WTC11 (cell line): ENCODE measurements at places on chromosomes 12 and 14. TPM values are rescaled to one million over a fixed set of nuclear protein-coding genes. Genes with fewer than 3 reads are reported as not detected.

DNA sequence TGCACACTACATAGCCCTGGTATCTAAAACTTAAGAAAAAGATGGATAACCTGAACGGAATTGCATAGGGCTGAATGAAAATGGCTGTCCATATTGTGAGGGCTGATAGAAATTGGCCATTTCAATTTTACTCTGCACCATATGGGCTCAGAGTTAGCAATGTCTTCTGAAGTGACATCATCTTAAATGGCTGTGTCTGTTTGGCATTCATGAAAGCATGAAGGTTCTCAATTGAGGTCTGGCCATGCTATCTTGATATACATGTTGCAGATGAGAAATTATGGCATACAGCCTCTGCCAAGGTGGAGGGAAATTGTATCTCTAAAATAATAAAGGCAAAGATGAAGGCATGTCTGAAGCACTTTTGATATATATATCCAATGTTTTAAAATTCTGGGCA is 226.0 kb upstream of the PDE3A start:
- H3K27ac ChIP-seq: no peak overlapping the region
- H3K36me3 ChIP-seq: no peaks in the 10 kb centered on the region
- DNase-seq: no peak
- H3K27me3 ChIP-seq: no peaks in the 10 kb centered on the region
- H3K4me3 ChIP-seq: no peak overlapping the region
- no peaks in the 10 kb centered on the region for H3K4me1 ChIP-seq

GRCh38 chr14:21860172-21860571 is 186.6 kb upstream of the OR4E1 start:
- peaks cover 26% of the 10 kb centered on the region for H3K27me3 ChIP-seq
- no peaks in the 10 kb centered on the region for H3K36me3 ChIP-seq
- H3K4me3 ChIP-seq: no peak overlapping the region
- H3K27ac ChIP-seq: no peak overlapping the region

The FSCB gene
- total RNA-seq: not detected in 3 replicates

The TGM1 gene
- total RNA-seq: 2.5 to 5.2 TPM (median 4.4 TPM) in 3 replicates

DNA sequence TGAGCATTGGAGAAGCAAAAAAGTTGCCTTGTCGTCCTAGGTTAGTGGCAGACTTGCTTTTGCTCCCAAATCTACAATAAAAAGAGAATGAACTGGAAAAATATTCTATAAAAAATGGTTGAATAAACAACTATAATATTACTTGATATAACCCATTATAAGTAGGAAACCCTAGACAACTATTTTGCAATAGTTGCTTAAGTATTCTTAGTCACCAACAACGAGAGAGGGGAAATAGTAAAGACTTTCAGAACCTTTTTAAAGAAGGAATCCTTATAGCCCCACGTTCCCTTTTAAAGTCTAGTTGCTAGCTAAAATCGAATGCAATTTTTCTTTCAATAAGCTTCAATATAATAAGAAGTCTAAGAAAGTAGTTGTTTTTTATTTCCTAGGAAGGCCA is 17.5 kb downstream of the AQP6 start:
- H3K27me3 ChIP-seq: no peaks in the 10 kb centered on the region
- H3K4me3 ChIP-seq: no peak overlapping the region
- peaks cover 68% of the 10 kb centered on the region for H3K36me3 ChIP-seq

GRCh38 chr14:25464772-25465171 is 414.8 kb upstream of the STXBP6 start:
- no peak overlapping the region for H3K4me3 ChIP-seq
- no peak for DNase-seq
- no peaks in the 10 kb centered on the region; the same call in 1 of the 2 replicates for H3K27me3 ChIP-seq
- H3K36me3 ChIP-seq: no peaks in the 10 kb centered on the region
- peaks cover 29% of the 10 kb centered on the region for H3K4me1 ChIP-seq

DNA sequence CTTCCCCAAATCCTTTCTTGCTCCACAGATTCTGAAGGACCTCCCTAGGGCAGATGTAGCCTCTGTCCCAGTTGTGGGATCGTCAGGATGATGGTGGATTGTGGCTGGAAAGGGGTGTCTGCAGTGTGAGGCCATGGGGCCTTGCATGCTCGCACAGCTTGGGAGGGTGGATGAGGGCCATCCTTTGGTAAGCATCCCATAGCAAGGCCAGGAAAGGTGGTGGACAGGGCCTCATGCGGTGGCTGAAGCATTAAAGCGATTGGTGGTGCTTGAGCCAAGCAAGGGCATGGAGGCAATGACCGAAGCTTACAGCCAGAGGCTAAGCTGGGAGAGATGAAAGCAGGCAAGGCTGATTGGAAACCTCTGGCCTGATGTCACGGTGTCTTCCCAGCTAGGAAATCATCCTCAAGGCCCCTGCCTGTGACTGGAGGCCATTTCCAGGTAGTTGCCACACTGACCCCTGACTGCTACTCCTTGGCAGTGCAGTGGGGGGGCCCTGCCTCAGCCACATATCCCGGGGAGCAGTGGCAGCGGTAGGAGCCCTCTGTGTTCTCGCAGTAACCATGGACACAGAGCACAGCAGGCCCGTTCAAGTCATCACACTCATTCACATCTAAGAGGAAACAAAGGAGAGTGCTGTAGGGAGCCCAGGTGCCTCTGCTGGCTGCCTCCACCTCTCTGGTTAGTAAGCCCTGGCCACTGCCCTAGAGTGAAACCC is 7.0 kb downstream of the ISCA2 start:
- peaks cover 3% of the 10 kb centered on the region; the same call in 1 of the 2 replicates for H3K36me3 ChIP-seq
- no peak overlapping the region for H3K4me3 ChIP-seq
- H3K27me3 ChIP-seq: no peaks in the 10 kb centered on the region
- peak overlapping the region; percentile 91 for H3K27ac ChIP-seq
- peaks cover 34% of the 10 kb centered on the region for H3K4me1 ChIP-seq
- peak; percentile 58 for DNase-seq

GRCh38 chr14:102540315-102541028 is 30.9 kb upstream of the ANKRD9 start:
- H3K4me1 ChIP-seq: peaks cover 9% of the 10 kb centered on the region
- H3K4me3 ChIP-seq: no peak overlapping the region
- H3K36me3 ChIP-seq: no peaks in the 10 kb centered on the region
- no peak for DNase-seq
- H3K27ac ChIP-seq: no peak overlapping the region

The HOXC6 gene
- total RNA-seq: not detected in 3 replicates

The ANAPC5 gene
- total RNA-seq: 98.5 to 116 TPM (median 104 TPM) in 3 replicates

The CDH24 gene
- total RNA-seq: 17.9 to 18.8 TPM (median 18.8 TPM) in 3 replicates

DNA sequence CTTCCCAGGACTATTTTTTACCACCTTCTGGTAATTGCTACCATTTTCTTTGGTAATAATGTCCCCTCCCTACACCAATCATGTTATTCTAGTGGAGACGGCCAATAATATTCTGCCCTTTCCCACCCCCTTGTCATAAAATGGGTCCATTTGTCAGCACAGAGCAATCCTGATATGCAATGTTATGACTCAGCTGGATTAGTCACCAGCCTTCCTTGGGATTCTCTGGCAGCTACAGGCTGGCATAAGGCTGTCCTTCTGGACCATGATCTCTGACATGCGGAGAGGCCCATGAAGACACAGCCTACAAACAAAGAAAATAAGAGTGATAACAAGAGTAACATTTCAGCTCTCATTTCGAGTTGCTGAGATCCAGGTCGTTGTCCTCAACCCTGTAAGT is 222.0 kb upstream of the CPNE8 start:
- no peaks in the 10 kb centered on the region; the same call in 1 of the 2 replicates for H3K36me3 ChIP-seq
- no peak overlapping the region for H3K4me3 ChIP-seq
- H3K4me1 ChIP-seq: peaks cover 34% of the 10 kb centered on the region
- no peak for DNase-seq

The SSPN gene
- 1.8 to 2.5 TPM (median 1.9 TPM) in 3 replicates for total RNA-seq

GRCh38 chr12:110330544-110330943 is 49.5 kb downstream of the ATP2A2 start:
- no peaks in the 10 kb centered on the region for H3K27me3 ChIP-seq
- no peak overlapping the region for H3K4me3 ChIP-seq
- H3K4me1 ChIP-seq: peaks cover 10% of the 10 kb centered on the region
- H3K36me3 ChIP-seq: peaks cover 77% of the 10 kb centered on the region
- DNase-seq: no peak

The SRRM4 gene
- 0.78 to 0.96 TPM (median 0.96 TPM) in 3 replicates for total RNA-seq

DNA sequence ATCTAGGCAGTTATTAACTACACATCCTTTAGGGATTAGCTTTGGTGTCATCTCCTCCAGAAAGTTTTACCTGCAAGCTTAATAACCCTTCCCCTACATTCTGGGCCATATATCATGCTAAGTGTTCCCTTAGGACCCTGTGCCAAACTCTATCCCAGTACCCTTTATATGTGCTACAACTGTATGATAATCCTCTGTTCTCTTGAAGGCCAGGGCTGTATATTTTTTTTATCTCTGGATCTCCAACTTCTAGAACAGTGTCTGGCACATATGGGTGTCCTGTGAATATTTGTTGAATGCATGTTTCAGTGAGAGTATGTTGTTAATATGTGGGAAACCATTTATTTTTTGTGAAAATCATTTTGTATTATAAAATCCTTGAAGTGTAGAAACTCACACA is 106.7 kb downstream of the PPM1A start:
- H3K27me3 ChIP-seq: no peaks in the 10 kb centered on the region; the same call in 1 of the 2 replicates
- peaks cover 27% of the 10 kb centered on the region for H3K4me1 ChIP-seq
- H3K4me3 ChIP-seq: no peak overlapping the region
- H3K27ac ChIP-seq: no peak overlapping the region

The KRT75 gene
- not detected in 3 replicates for total RNA-seq

- no peak for DNase-seq
- no peak overlapping the region for H3K27ac ChIP-seq
- peaks cover 16% of the 10 kb centered on the region for H3K4me1 ChIP-seq
- no peak overlapping the region for H3K4me3 ChIP-seq
Measured at GRCh38 chr12:124759841-124760503, 103.7 kb downstream of the SCARB1 start.

DNA sequence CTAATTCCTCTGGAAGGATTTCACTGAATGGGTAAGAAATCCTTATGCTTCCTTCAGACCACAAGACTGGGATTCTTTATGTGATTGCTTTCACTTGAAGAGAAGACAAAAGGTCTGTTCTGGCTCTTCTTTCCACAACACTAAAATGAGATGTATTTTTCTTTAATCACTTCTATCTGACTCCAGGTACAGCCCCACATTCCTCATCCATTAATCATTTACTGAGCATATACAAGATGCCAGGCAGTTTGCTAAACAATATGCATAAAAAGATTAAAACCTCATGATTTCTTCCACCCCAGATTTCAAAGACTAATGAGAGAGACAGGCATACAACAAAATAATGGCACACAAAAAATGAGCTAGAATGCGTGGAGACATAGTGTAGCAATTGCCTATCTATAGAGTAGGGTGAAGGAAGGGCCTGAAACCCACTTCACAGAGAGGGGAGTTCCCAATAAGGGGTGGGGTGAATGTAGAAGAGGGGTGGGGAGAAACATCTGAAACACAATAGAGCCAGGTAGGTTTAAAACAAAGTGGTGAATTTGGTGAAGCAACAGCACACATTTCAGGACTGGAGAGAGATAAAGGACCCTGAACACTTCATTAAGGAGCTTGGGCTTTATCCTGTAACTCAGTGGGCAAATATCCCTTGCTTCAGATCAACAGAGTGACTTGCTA is 65.1 kb upstream of the PRB2 start:
- DNase-seq: no peak
- peaks cover 44% of the 10 kb centered on the region for H3K4me1 ChIP-seq
- H3K4me3 ChIP-seq: no peak overlapping the region
- 0 out of 2 replicates have a peak overlapping the region, but pooled peaks have one; percentile 15 for H3K27ac ChIP-seq
- peaks cover 25% of the 10 kb centered on the region for H3K36me3 ChIP-seq

- H3K36me3 ChIP-seq: peaks cover 3% of the 10 kb centered on the region
- no peaks in the 10 kb centered on the region for H3K27me3 ChIP-seq
- peaks cover 27% of the 10 kb centered on the region for H3K4me1 ChIP-seq
- DNase-seq: no peak
Measured at GRCh38 chr12:93786656-93787397, 109.7 kb downstream of the CRADD start.

DNA sequence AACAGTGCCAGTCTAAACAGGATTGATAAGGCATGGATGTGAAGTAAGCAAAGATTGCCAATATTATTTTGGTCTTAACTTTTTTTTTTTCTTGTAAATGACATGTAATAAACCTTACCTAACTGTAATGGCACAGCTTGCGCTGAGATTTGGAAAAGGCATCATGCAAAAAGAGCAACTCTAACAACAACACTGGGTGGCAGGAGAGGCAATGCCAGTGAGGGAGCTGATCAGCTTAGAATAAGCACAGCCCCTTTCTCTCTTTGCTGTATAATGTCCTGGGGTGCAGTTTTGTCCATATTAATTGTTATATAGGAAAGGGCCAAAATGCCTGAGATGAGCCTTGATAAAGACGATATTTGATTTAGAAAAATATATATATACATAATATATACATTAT is 1589.7 kb upstream of the FLRT2 start:
- H3K27ac ChIP-seq: no peak overlapping the region
- no peaks in the 10 kb centered on the region for H3K27me3 ChIP-seq
- H3K36me3 ChIP-seq: peaks cover 23% of the 10 kb centered on the region
- DNase-seq: no peak
- H3K4me3 ChIP-seq: no peak overlapping the region
- H3K4me1 ChIP-seq: no peaks in the 10 kb centered on the region

DNA sequence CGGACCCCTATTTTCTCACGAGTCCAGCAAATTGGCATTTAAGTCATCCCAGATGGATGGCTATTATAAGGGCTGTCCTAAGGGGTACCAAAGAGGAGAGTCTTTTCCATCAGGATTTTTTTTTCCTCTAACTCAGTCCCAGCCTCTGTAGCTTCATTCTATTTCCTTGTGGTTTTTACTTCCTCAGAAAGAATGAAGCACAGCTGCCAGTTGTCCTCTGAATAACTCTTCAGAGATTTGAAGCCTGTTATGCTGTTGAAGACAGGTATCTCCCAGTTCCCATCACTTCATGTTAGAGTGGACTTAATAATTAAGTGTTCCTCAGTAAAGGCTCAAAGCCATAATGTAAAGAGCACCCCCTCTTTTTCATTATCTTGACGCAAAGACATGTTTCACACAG is 48.5 kb upstream of the HOXC13 start:
- DNase-seq: no peak
- no peak overlapping the region for H3K4me3 ChIP-seq
- no peak overlapping the region for H3K27ac ChIP-seq
- H3K27me3 ChIP-seq: peaks cover 27% of the 10 kb centered on the region

- DNase-seq: no peak
- peaks cover 6% of the 10 kb centered on the region for H3K4me1 ChIP-seq
- H3K27me3 ChIP-seq: no peaks in the 10 kb centered on the region
- no peak overlapping the region for H3K27ac ChIP-seq
Measured at GRCh38 chr12:96033549-96034389, 1.6 kb downstream of the LTA4H start.

GRCh38 chr12:47992776-47993175 is 11.5 kb downstream of the COL2A1 start:
- peaks cover 80% of the 10 kb centered on the region for H3K27me3 ChIP-seq
- H3K4me3 ChIP-seq: no peak overlapping the region
- H3K36me3 ChIP-seq: no peaks in the 10 kb centered on the region; the same call in 1 of the 2 replicates
- peaks cover 12% of the 10 kb centered on the region for H3K4me1 ChIP-seq
